ENCODE measurements at places on chromosomes 5 and 9. TPM values are rescaled to one million over a fixed set of nuclear protein-coding genes. Genes with fewer than 3 reads are reported as not detected.

The SV2C gene
- 0.26 TPM for total RNA-seq

GRCh38 chr5:93886098-93886806 is 144.9 kb upstream of the POU5F2 start:
- DNase-seq: no peak

DNA sequence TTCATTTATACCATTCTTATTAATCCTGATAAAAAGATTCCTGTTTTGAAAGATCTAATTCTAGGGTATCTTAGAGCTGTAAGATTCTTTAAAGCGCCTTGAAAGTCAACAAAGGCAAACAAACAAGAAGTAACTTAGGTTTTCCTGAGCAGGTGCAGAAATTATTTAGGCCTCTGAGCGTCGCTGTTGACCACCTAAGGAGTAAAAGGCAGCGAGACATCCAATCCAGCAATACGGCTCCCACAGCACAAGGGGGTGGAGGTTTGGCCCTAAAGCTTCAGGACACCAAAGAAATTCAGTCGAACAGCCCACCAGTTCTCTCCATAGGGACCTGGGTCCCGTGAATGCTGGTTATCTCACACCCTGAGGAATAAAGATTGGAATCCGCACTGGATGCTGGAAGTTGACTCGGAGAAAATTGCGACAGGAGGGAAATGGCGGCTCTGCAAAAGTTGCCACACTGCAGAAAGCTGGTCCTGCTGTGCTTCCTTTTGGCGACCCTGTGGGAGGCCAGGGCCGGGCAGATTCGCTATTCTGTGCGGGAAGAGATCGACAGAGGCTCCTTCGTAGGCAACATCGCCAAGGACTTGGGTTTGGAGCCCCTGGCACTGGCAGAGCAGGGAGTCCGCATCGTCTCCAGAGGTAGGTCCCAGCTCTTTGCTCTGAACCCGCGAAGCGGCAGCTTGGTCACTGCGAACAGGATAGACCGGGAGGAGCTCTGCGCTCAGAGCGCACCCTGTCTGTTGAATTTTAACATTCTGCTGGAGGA is at the start of gene PCDHGA2:
Gene PCDHGA2, plus strand, starts transcription at position 223 of the 769 bp plus-strand sequence.
- no peak for DNase-seq

DNA sequence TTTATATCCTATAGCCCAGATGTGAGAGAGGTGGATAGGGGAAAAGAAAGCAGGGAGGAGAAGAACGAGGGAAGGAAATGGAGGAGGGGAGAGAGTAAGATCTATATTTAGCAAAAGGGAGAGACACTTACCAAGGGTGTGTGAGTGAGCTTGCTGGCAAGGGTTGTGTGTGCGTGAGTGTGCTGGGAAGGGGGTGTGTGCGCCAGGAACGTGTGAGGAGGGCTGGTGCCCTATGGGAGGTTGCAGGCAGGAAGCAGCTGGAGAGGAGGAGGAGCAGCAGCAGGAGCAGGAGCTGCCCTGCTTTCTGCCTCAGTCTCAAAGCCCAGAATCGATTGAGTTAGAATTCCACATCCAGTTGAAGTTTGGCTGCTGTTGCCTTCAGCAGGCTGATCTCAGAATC is 148.3 kb upstream of the RUSC2 start:
- no peak for DNase-seq

GRCh38 chr5:90503596-90503995 is 25.8 kb downstream of the LYSMD3 start:
- no peak for DNase-seq
